ENCODE measurements at places on chromosomes 11 and 22.

DNA sequence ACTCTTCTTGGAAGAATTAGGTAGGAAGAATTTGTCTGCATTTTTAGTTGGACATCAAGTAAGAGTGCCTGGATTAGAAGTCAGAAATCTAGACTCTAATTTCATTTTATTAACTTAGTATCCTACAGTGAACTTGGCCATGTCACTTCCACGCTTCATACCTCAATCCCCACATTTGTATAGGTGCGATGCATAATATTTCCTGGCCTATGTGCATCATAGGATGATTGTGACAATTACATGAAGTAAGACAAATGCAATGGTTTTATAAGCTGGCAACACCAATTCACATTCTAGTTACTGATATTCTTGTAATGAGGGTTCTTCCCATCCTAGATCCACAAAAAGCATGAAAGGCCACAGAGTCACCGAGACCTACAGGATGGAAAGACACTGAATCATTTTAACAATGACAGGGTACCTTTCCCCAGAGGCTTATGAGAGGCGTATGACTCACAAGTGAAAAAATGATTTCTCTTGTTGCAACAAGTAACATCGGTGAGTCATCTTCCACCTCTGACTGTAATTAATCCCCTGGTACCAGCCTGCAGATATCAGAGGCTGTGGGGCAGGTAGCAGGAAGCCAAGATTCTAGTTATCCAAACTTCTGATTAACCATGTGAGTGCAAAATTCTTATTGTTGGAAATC lies 56.0 kb upstream of the OR5AK2 start:
- no peak for DNase-seq

DNA sequence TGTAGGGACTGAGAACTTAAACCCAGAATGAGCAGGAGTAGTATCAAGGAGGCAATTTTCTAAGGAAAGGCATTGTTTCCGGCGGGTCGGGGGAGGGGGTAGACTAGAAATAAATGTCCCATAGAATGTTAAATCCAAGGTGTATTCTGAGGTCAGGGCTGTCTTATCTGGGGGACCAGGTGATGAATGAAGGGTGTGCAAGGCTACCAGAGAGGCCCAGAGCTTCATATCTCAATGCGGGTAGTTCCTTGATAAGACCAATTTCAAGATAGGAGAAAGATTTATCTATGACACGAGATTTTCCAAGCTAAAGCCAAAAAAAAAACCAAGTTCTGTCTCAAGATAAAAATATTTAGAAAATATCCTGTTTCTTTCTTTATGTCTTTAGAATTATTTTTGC lies 8.3 kb upstream of the RCE1 start:
- DNase-seq = no peak

DNA sequence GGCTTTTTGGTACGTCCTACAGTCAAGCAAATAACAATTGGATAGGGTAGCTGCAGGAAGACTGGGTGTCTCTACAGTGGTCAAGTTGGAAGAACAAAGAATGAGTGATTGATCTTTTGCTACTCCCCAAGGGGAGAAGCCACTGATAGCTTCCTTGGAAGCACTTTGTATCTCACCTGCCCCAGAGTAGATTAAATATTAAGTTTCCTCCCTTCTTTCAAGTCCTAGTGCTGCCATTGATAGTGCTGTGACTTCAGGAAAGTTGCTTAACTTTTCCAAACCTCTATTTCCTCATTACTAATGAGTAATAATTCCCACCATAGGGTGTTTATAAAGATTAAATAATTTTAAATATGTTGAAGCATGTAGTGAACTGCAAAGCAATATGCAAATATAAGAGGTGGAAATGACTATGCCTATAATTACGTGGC lies 35.6 kb upstream of the EHF start:
- DNase-seq = no peak

GRCh38 chr11:35523331-35523768 lies 2.1 kb downstream of the PAMR1 start:
- DNase-seq = no peak

DNA sequence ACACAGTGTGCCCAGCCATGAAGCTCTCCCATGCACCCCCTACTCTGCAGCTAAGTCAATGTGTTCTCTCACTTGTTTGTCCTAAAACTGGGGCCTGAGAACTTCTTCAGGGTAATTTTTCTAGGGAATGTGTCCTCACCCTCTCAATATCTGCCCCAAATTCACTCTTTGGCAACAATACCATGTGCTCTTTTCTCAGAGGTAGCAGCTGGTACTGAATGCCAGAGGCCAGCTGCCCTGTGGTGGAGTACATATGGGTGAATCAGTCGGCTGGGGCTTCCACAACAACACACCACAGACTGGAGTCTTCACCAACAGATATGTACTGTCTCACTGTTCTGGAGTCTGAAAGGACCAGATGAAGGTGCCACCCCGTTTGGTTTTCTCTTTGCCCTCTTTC lies 97.7 kb upstream of the TOP3B start:
- DNase-seq = no peak

DNA sequence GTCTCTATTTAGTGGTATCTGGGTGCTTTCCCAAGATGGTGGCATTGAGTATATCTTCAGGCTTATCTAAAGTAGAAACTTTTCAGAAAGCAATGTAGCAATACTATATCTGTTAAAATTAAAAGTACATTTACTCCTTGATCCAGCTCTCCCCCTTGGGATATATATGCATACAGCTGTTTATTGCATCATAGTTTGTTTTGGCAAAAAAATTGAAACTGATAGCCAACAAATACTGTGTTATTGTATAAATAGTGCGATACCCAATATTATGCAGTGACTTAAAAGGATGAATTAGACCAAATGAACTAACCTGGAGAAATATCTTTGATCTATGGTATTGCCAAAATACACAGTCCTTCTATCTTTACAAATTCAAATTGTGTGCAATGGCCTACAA lies 8.4 kb upstream of the OR10A3 start:
- DNase-seq = no peak

All from mucosa of descending colon (tissue), 3 donors.